CD8-positive, alpha-beta T cell (primary cell): ENCODE measurements at places on chromosomes 5 and 9. TPM values are rescaled to one million over a fixed set of nuclear protein-coding genes. Genes with fewer than 3 reads are reported as not detected.

GRCh38 chr5:125848751-125849150 is 574.5 kb upstream of the GRAMD2B start:
- DNase-seq, result no peak

DNA sequence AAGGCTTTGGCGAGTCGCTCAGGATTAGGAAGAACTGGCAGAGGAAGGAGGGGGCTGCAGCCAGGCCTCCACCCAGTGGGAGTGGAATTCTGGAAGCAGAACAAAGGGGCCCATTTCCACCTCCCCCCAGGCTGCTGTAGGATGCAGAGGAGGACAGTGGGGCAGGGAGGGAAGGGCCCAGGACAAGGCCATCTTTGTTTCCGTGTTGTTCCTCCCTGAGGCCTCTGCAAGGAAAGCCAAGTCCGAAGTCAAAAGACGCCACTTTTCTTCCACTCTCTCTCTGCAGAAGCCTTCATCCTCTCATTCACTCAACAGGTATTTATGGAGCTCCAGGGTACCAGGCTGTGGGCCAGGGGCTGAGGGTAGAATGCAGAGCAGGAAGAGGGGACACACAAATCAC is 70.7 kb downstream of the ENTREP1 start:
- DNase-seq, result no peak

GRCh38 chr5:156819967-156820581 is 30.0 kb upstream of the PPP1R2B start:
- DNase-seq, result no peak

DNA sequence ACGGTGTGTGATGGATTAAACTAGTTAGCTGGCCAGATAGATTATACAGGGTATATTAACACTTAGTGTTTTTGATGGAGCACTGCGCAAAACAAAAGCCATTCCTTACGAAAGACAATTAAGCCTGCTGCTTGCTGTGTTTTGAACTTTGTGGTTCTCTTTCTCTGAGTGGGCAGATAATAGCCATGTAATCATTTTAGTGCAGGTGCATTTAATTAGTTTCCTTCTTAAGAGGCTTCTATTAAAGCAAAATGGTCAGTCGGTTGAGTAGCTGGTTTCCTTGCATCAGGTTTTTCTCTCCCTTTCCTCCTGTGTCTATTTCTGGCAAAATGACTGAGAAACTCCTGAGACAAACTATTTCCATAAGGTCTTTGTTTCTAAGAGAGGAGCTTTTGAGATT is 512.5 kb downstream of the DMAC1 start:
- no peak for DNase-seq

MARCOL gene
- not detected for total RNA-seq

PCDHGB7 gene
- not detected for total RNA-seq

- no peak for DNase-seq
Measured at GRCh38 chr5:43155394-43156096, 34.8 kb downstream of the ZNF131 start.

- no peak for DNase-seq
Measured at GRCh38 chr5:175305251-175305650, 138.7 kb downstream of the DRD1 start.

GABRP gene
- not detected for total RNA-seq

BNC2 gene
- 0.14 TPM for total RNA-seq

DNA sequence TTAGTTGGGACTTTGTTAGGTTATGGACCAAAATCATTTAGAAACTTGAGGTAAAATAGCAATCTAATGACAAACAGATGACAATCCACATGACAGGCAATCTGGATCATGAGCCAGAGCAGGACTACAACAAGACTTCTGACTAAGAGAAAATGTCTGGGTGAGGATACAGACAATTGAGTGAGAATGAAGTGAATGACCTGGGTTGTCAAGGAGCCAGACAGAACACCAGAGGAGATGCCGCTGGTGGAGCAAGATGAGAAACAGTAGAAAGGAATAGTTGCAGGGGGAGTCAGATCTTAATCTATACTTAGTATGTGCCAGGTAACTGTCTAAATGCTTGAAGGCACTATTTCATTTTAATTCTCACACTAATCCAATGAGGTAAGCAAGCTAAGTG is 277.8 kb downstream of the PRELID2 start:
- no peak for DNase-seq

- no peak for DNase-seq
Measured at GRCh38 chr5:59799668-59800346, 93.7 kb downstream of the PDE4D start.

PRELID2 gene
- total RNA-seq, result 0.38 TPM

GRCh38 chr9:124784509-124784908 is 7.6 kb downstream of the OLFML2A start:
- DNase-seq, result no peak

NRARP gene
- total RNA-seq, result 1.00 TPM

PDE6A gene
- not detected for total RNA-seq

DNA sequence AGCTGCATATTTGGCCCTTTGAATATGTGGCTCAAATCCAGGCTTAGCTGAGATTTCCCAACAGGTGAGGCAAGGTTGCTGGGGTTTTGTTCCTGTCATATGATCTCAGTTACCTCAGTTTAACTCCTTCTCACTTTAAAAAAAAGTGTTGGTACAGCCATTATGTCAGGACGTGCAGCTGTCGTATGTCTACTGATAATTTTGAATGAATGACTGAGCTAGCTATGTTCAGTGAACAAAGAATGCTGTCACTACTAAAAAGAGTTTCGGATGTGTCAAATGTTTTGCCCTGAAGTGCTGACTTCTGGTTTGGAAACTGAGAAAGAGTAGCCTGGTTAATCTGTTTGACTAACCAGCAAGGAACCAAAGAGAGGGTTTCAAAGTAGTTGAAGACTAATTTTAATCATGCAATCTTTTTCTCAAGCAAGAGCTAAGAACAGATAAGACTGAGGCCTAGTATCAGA is 106.3 kb upstream of the NR3C1 start:
- DNase-seq, result no peak

GABRA1 gene
- total RNA-seq, result not detected

SPINK1 gene
- not detected for total RNA-seq

ERP44 gene
- total RNA-seq, result 8.5 TPM

DNA sequence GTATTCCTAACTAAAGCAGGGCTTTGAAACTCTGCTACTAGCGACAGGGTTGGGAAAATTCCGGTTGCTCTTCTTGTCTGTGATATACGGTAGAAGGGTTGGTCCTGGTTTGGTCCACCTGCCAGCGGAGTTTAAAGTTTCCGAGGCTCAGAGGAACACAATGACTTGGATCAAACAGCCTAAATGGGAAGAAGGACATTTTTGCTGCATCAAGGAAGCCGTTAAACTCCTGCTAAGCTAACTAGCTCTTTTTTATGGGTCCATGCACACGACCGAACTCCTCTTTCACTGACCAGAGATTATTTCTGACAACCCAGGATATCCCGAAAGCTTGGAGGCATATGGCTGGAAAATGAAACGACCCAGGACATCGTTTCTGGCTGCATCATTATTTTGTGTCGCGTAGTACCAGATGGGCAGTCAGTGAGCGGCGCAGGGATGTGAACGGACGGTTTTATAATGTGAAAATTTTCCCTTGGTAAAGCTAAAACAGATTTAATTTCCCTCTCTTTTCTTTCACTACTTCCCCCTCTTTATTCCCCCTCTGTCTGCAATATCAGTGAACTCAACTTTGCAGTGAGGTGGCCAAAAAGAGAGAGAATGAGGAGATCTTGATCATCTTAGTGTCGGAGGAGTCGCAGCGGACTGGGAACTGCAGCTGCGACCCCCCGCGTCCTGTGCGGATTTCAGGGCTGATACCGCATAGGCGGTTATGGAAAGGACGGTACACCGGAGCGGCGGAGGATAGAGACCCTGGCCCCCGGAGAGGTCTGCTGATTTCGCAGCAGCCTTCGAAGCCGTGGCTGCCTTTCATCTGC is at the start of gene LURAP1L:
Gene LURAP1L (plus strand): TSS at position 160 of the 818 bp plus-strand sequence. CDS start 696 bp downstream, outside the sequence.
- DNase-seq, result no peak

DNA sequence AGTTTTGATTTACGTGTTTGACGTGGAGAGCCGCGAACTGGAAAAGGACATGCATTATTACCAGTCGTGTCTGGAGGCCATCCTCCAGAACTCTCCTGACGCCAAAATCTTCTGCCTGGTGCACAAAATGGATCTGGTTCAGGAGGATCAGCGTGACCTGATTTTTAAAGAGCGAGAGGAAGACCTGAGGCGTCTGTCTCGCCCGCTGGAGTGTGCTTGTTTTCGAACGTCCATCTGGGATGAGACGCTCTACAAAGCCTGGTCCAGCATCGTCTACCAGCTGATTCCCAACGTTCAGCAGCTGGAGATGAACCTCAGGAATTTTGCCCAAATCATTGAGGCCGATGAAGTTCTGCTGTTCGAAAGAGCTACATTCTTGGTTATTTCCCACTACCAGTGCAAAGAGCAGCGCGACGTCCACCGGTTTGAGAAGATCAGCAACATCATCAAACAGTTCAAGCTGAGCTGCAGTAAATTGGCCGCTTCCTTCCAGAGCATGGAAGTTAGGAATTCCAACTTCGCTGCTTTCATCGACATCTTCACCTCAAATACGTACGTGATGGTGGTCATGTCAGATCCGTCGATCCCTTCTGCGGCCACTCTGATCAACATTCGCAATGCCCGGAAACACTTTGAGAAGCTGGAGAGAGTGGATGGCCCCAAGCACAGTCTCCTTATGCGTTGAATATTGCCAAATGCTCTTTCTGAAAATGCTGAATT is 850 bp downstream of the RRAGA start:
- DNase-seq, result no peak

DNA sequence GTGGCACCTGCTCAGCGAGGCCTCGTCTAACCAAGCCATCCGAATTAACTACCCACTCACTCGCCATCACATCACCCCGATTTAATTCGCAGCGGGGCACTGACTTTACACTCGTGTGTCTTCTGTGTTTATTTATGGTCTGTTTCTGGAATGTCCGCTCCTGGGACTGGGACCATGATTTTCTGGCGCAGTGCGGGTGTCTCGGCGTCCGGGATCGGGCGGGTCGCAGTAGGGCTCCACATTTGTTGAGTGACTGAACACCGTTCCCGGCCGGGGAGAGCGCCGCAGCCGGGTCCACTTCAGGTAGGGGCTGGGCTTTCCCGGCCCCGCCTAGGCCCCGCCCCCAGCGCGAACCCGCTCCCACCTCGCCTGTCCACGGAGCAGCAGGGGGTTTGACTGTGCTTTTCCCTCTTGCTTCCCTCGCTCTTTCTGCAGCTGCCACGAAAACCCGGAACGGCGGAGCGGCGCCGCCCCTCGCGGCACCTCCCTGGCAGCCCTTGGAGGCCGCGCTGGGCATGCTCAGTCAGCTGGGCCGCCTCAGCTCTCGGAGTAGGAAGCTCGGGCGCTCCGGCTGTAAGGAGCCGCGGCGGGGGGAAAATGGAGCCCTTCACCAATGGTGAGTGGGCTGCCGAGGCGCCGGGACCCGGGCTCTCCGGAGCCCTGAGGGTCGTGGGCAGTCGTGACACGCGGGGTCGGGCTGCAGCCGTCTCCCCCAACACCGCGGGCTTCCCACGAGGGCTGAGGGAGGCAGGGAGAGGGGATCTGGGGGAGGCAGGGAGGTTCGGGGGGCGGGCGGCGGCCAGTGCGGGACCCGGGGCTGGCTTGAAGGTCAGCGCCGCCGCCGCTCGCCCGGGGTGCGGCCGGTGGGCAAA is at the start of gene LNPEP:
Gene LNPEP (plus strand): TSS at position 522 of the 872 bp plus-strand sequence. CDS start 76 bp downstream, at position 598.
- DNase-seq, result peak; percentile 97

HAUS6 gene
- total RNA-seq, result 14.2 TPM

TMEM252 gene
- not detected for total RNA-seq

- no peak for DNase-seq
Measured at GRCh38 chr5:140076788-140077187, 33.7 kb upstream of the NRG2 start.

DNA sequence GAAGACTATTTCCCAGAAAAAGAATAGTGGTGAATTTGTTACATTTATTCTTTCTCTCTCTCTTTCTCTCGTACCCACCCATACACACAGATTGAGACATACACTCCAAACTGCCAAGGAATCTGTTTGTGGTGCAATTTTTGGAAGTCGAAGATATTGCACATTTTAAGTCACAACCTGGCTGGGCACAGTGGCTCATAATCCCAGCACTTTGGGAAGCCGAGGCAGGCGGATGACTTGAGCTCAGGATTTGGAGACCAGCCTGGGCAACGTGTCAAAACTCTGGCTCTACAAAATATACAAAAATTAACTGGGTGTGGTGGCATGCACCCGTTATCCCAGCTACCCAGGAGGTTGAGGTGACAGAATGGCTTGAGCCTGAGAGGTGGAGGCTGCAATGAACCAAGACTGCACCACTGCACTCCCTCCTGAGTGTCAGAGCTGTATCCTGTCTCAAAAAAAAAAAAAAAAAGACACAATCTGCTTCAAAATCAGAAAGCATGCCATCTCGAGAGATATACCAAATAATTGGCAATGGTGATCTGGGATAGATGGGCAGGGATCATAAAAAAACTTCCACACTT is 19.2 kb upstream of the PLIN2 start:
- DNase-seq, result no peak

- no peak for DNase-seq
Measured at GRCh38 chr9:114120192-114121014, 21.3 kb upstream of the KIF12 start.

- no peak for DNase-seq
Measured at GRCh38 chr9:133934482-133935232, 57.5 kb downstream of the VAV2 start.

GRCh38 chr9:2023532-2023931 is 8.4 kb downstream of the SMARCA2 start:
- no peak for DNase-seq

IFNB1 gene
- not detected for total RNA-seq

DNA sequence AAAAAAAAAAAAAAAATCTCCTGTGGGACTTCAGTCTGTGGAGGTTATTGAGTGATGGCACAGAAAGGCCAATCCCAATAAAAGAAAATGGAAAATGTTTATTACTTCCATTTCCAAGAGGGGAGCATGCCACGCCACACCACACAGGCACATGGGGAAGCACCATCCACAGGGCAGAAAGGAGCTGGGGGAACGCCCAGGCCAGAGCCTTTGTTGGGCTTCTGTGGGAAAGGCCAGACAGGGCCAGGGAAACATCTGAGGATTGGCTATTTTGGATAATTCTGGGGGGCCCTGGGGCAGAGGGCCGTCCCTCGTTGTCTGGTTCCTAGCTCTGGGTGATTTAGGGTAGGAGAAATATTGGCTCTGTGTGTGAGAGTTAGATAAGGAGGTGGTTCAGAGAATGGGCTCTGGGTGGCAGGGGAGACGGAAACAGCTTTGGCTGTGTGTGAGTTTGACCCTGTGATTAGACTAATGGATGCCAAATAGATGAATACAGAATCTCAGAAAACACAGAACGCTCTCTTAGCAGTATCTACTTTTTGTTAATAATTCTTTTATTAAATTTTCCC is 49.0 kb upstream of the ABL1 start:
- no peak for DNase-seq

DNA sequence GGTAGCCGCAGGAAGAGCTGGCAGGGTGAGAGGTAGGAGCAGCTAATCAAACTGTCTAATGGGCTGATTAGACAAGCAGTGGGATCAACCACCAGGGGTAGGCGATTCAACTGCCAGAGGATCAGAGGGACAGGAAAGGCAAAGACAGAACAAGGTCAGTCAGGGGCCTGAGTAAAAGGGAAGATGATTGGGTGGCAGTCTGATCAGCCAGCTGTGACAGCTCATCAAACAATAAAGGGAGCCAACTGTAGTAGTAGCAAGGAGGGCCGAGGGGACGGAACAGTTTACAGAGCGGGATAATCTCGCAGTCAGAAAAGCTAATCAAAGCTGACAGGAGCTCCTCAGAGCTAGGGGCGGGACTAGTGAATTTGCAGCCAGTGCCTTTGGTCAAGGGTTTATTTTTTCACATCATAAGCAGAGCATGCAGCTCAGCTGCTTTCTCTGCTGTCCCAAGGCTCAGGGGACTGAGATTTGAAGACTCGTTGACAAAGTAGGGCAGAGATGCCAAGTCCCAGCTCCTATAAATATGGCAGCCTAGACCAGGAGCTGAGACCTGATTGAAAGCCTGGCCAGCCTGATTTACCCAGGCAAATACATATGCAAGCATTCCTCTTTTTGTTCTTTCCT is 418.2 kb downstream of the GABRG2 start:
- no peak for DNase-seq

ISCA1 gene
- 119 TPM for total RNA-seq
